ENCODE measurements at places on chromosomes 7 and 10.

DNA sequence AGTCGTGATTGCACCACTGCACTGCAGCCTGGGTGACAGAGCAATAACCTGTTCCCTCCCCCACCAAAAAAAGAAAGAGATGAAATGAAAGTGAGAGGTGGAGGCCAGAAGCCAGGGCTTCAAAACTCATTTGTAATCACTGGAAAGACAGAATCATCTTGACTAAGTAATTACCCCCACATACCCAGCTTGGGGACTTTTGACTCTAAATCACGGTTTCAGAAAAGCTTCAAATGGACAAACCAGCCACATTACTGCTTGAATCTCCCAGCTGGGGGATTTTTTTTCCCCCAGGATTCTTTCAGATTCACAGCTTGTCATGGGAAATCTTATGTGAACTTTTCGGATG, 361.0 kb downstream of the FRMD4A start:
- no peaks in the 10 kb centered on the region for H3K27me3 ChIP-seq
- DNase-seq, result no peak
- no peak overlapping the region for H3K4me3 ChIP-seq
- no peaks in the 10 kb centered on the region for H3K4me1 ChIP-seq
- no peak overlapping the region for H3K27ac ChIP-seq

- no peak overlapping the region for H3K27ac ChIP-seq
- H3K4me3 ChIP-seq, result no peak overlapping the region
- DNase-seq, result no peak
- H3K4me1 ChIP-seq, result no peaks in the 10 kb centered on the region
- H3K27me3 ChIP-seq, result no peaks in the 10 kb centered on the region
Observed at GRCh38 chr7:36966636-36967035, 242.3 kb upstream of the AOAH start.

GRCh38 chr7:84025332-84025927, 169.2 kb downstream of the SEMA3A start:
- no peaks in the 10 kb centered on the region for H3K36me3 ChIP-seq
- H3K4me1 ChIP-seq, result peaks cover 19% of the 10 kb centered on the region
- no peak overlapping the region for H3K4me3 ChIP-seq

DNA sequence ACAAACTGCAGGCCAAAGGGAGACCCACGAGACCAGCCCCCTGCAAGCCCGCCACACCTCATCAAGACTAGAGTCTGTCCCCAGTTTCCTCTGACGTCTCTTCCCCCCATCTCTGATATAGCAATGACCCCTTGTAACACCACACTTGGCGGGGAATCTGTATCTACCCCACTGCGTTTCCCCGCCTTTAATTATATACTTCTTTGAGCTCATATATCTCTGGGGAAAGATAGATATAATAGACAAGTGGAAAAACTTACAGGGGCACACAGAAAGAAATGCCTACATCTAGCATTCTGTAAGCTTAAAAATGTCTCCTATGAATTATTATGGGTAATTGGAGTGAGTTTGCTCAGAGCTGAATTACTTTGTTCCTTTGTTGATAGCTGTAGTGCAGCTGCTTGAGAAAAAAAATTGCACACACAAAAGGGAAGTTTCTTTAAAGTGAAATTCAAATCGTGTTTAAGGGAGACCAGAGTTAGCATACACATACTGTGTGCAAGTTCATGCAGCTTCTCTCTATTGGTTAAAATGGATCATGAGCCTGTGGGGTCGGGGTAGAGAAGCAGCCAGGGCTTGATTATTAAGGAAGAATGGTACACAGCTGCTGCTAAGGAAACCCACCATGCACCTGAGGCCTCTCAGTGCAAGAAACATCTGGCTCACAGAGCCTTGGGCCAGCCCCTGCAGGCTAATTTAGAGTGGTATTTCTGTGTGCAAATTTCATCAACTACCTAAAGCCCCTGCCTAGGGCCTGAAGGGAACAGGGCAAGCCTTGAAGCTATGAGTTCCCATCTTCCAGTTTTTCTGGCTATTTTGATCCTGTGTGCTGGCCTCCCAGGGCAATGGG, 32.5 kb downstream of the CDCA7L start:
- no peaks in the 10 kb centered on the region for H3K4me1 ChIP-seq
- no peak overlapping the region for H3K4me3 ChIP-seq
- DNase-seq, result no peak
- H3K36me3 ChIP-seq, result no peaks in the 10 kb centered on the region
- H3K27me3 ChIP-seq, result no peaks in the 10 kb centered on the region

GRCh38 chr7:82789883-82790609, 346.5 kb upstream of the CACNA2D1 start:
- no peak for DNase-seq
- no peak overlapping the region for H3K4me3 ChIP-seq
- H3K4me1 ChIP-seq, result peaks cover 4% of the 10 kb centered on the region
- no peaks in the 10 kb centered on the region for H3K27me3 ChIP-seq

DNA sequence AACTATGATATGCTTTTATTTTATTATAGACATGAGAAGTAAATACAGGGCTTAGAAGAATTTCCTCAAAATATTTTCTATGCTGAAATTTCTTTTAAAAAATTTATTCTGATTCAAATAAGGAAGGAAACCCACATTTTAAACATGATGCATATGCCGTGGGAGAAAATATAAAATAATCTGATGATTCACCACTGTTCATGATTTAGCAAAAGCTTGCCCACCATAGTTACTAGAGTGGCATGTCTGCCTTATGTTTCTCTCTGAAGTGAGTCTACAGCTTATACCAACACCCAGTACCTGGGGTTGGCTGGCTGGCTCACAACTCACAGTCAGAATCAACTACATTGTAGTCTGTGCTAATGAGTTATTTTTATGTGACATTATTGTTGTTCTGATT, 102.0 kb downstream of the GNAI1 start:
- H3K27me3 ChIP-seq, result no peaks in the 10 kb centered on the region
- no peak for DNase-seq
- H3K36me3 ChIP-seq, result no peaks in the 10 kb centered on the region

DNA sequence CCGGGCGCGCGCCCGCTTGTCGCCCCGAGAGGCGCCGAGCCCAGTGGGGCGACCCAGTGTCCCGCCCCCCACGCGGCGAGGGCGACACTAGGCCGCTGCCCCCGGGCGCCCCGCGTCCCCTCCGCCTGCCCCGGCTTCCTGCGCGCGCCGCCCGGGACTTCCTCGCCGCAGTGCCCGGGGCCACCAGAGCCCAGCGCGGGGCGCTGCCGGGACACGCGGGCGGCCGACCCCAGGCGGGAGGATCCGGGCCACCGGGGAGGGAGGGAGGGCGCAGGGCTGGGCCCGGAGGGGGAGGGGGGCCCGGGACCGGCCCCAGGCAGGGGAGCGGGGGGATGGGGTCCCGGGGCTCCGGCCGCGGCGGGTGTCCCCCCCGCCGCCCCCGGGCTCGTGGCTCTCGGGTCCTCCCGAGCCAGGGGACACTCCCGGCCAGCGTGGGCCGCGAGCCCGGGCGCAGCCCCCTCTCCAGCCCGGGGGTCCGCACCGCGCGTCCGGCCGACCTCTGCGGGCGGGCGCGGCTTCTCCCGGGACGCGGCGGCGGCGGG, 435 bp upstream of the PWWP2B start:
- no peak overlapping the region for H3K27ac ChIP-seq
- no peaks in the 10 kb centered on the region for H3K27me3 ChIP-seq
- no peaks in the 10 kb centered on the region for H3K36me3 ChIP-seq
- DNase-seq, result no peak
- peak overlapping the region; percentile 63 for H3K4me3 ChIP-seq
- H3K4me1 ChIP-seq, result peaks cover 51% of the 10 kb centered on the region

DNA sequence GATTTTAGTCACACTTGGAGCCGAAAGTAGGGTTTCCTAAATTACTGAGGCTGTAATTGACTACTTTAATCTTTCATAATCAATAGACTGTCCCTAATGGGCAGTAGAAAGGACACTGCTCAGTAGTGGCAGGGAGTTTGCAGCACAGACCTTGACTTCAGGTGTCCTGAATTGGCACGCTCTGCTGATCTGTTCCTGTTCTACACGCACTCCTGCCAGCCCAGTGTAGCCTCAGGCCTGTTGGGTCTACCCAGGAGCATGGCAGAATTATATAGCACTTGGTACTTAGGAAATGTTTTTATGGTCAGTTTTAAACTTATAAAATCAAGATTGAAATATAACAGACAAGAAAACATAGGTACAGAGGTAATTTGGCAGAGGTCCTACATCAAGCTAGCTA, 9.0 kb downstream of the EIF4H start:
- H3K27ac ChIP-seq, result no peak overlapping the region
- H3K36me3 ChIP-seq, result no peaks in the 10 kb centered on the region
- no peaks in the 10 kb centered on the region for H3K27me3 ChIP-seq
- no peak overlapping the region for H3K4me3 ChIP-seq
- DNase-seq, result no peak

GRCh38 chr7:50685135-50686065, 97.3 kb downstream of the GRB10 start:
- DNase-seq, result no peak
- no peaks in the 10 kb centered on the region for H3K4me1 ChIP-seq
- H3K4me3 ChIP-seq, result no peak overlapping the region

DNA sequence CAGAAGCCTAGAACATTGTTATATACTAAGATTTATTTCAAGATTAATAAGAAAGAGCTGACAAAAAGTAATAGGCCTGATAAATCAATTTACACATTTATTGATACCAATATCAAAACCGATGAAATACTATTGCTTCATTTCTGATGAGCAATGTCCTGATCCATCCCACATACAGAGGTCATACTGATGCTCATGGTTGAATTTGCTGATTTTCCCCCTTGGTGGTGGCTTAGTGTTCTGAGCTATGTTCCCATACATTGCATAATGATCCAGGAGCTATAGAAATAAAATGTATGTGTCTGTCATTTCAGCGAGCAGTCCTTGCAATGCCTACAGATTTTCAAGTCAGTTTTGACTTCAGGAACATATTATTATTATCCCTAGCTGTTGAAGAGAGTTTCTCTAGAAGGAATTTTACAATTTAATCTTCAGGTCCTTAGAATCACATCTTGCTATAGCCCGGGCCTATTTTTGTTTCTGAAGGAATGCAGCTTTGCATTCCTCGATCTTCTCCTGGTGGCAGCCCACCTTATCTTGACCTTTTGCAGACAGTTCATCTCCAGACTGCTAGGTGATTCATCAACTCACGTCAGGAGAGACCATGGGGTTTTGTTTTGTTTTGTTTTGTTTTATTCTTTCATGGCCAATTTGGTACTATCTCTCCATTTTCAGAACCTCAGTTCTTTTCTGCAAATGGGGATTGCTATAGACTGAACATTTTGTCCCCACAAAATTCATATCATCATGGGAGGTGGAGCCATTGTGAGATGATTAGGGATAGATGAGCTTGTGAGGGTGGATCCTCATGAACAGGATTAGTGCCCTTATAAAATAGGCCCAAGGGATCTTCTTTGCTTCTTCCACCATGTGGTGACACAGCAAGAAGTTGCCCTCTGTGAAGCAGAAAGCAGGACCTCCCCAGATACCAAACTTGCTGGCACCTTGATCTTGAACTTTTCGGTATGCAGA, 465.6 kb upstream of the IGFBP3 start:
- H3K4me1 ChIP-seq, result no peaks in the 10 kb centered on the region
- no peak overlapping the region for H3K4me3 ChIP-seq
- no peaks in the 10 kb centered on the region for H3K36me3 ChIP-seq
- DNase-seq, result no peak
- no peaks in the 10 kb centered on the region for H3K27me3 ChIP-seq

GRCh38 chr7:74545921-74546320, 92.2 kb downstream of the GTF2IRD1 start:
- H3K27ac ChIP-seq, result no peak overlapping the region
- no peaks in the 10 kb centered on the region for H3K4me1 ChIP-seq
- no peak overlapping the region for H3K4me3 ChIP-seq
- H3K27me3 ChIP-seq, result no peaks in the 10 kb centered on the region
- H3K36me3 ChIP-seq, result no peaks in the 10 kb centered on the region

DNA sequence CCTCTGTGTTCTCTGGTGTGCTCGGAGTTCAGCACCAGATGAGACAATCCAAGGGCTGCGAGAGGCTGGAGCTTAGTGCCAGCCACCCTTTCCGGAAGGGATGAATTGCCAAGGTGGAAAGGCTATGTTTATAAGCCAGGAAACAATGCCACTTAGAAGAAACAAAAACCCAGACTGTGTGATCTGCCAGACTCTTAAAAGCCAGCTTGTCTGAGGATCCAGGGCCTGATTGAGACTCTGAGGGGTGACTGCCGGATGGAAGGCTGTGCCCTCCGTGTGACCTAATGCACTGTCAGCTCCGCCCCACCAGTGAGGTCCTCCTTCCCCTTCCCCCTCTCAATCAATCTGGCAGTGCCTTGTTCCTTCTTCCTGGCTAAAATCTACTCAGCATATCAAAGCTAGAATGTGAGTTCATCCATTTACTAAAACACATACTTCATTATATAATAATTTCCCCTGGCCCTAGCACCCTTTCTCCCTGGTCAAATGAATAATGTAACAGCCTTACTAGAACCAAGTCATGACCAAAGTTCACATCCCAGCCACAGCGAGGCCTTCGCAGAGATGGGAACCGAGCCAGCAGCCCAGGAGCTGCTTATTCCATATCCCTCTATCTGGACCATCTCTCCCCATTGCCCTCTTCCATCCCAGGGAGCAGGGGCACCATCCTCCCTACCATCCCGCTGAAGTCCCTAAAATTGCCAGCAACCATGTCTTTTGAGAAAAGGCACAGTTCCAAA, 25.5 kb downstream of the FAM107B start:
- no peaks in the 10 kb centered on the region for H3K27me3 ChIP-seq
- H3K4me1 ChIP-seq, result no peaks in the 10 kb centered on the region
- no peak for DNase-seq
- H3K27ac ChIP-seq, result no peak overlapping the region
- H3K36me3 ChIP-seq, result no peaks in the 10 kb centered on the region
- no peak overlapping the region for H3K4me3 ChIP-seq

DNA sequence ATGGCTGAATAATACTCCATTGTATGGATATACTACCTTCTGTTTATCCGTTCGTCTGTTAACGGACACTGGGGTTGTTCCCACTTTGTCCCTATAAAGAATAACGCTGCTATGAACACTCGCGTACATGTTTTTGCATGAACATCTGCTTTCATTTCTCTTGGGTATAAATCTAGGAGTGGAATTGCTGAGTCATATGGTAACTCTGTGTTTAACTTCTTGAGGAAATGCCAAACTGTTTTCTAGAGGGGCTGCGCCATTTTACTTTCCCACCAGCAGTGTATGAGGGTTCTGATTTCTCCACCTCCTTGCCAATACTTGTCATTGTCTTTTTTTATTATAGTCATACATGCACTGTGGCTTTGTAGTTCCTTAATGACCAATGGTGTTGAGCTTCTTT, 20.6 kb upstream of the RASSF4 start:
- H3K4me1 ChIP-seq, result no peaks in the 10 kb centered on the region
- H3K36me3 ChIP-seq, result no peaks in the 10 kb centered on the region
- no peak overlapping the region for H3K4me3 ChIP-seq
- no peak overlapping the region for H3K27ac ChIP-seq

- H3K27ac ChIP-seq, result no peak overlapping the region
- no peaks in the 10 kb centered on the region for H3K36me3 ChIP-seq
- DNase-seq, result no peak
- H3K4me3 ChIP-seq, result no peak overlapping the region
Observed at GRCh38 chr7:117605712-117606111, 125.9 kb downstream of the CFTR start.

DNA sequence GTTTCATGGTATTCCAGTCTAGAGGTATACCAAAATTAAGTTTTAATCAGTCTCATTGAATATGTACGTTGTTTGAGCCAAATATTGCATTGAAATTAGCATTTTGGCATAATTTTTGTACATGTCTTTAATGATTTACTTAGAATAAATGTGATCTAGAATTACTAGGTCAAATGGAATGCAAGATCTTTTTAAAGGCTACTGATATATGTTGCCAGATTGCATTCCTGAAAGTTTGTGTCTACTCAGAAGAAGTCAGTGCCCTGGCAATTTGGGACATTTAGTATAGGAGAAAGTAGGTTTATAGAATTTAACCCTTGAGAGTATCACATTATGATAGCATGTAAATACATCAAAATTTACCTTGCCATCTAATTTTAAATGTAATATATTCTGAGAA, 32.4 kb downstream of the KMT2E start:
- H3K27me3 ChIP-seq, result no peaks in the 10 kb centered on the region
- no peaks in the 10 kb centered on the region for H3K4me1 ChIP-seq
- no peak overlapping the region for H3K27ac ChIP-seq
- no peak overlapping the region for H3K4me3 ChIP-seq

Data from Panc1 (cell line).